Fibroblast of gingiva (primary cell): ENCODE measurements at places on chromosomes 1 and 21.
A peak's percentile ranks its signal among the peaks of the same experiment; 100 is the strongest.

GRCh38 chr1:221454096-221454495, 287.8 kb downstream of the DUSP10 start:
- DNase-seq: no peak

DNA sequence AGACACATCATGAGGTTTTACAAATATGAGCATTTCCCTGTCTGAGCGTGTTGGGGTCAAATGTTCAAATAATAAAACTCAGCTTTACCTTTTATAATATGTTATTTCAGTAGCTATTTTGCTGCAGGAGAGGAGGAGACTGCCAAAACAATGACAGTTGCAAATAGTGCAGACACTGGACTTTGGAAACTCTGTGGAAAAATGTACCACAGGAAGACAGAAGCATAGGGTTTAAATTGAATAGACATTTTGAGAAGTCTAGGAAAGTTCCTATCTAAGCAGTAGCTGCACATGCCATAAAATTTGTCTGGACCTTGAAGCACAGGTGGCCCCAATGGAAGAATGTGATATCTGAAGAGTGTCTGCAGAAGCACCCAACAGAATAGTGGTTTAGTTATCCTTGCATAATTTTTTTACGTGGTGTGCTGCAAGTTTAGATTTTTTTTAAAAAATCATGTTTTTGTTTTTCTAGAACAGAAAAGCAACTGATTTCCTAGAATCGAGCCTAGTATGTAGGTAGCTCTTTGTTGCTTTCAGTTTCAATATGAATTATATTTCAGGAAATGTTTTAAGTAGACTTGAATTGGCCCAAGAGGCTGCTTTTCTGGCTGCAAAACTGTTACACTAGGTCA, 14.0 kb upstream of the GBP5 start:
- no peak for DNase-seq

DNA sequence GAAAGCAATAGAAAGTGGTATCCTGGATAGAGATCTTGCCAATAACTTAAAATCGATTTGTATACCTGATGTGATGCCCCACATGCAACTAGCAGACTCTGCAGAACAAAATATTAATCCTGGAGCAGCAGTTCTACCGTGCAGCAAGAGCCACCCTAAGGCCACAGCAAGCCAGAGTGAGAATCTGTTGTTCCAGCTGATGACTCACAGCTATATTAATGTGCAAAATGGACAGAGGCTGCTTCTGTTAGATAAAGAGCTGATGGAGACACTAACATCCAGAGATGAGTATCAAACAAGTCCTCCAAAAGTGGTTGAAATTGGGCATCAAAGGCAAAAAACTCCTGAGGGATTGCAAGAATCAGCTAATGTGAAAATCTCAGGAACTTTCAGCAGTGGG, 127.8 kb downstream of the MACF1 start:
- no peak for DNase-seq

- DNase-seq: no peak
Observed at GRCh38 chr1:227546059-227546458, 17.3 kb upstream of the ZNF678 start.

- peak; percentile 43 for DNase-seq
Observed at GRCh38 chr1:14745789-14746188, 147.3 kb downstream of the KAZN start.
